IMR-90 (cell line): ENCODE measurements at places on chromosomes 1 and 21. TPM values are rescaled to one million over a fixed set of nuclear protein-coding genes. Genes with fewer than 3 reads are reported as not detected.
A peak's percentile ranks its signal among the peaks of the same experiment; 100 is the strongest.

GRCh38 chr1:50491142-50491541 is 67.9 kb upstream of the DMRTA2 start:
- no peak for DNase-seq

DNA sequence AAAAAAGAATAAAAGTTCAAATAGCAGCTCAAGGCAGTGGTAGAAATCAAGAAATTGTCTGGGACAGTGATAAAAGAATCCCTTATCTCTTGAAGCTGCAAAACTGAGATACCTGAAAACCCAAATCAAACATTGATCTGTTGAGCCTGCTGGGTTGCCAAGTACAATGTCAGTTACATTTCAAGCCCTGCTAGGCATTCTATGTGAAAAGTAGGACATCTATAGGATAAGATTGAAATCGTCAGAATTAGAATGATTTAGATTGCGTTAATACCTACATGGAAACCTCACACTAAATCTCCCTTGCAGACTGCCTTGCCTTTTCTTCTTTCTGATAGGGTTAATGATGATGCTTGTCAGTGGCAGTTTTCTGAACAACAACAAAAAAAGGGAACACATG is 1684.4 kb upstream of the B3GALT2 start:
- no peak for DNase-seq

- DNase-seq = peak; percentile 31
Measured at GRCh38 chr1:228455715-228456114, 31.5 kb upstream of the RNF187 start.

DNA sequence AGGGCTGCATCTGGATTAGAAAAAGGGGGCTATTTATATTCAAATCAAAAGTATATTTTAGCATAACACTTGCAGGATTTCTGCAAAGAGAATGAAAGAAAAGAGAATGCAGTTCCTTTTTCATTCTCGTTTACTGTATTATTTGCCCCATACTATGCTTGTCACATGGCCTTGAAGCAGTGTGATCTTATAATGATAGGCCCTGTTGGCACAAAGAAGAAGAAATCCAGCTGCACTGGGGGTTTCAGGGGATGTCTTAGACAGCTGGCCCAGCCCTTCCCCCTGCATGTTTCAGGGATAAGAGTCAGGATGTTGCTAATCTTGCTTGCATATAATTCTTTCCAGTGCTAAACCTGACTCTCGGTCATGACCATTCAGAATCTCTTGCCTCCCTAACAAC is 369.5 kb downstream of the SEC16B start:
- no peak for DNase-seq

DNA sequence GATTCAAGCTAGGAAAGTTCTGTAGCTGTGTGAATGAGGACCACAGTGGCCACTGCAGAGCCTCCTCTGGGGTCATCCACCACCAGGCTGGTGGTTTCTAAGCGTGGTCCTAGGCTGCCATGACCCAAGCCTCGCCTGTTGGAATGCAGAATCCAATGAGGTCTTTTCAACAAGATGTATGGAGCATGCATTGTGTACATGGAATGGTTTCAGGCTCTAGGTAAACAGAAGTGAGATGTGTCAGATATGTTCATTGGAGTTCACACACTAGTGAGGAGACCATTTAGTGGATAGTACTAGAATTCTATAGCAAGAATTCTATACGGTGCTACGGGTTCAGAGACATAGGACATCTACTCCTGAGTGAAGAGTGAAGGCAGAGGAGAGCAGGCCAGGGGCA is 10.7 kb downstream of the RNU5D-1 start:
- no peak for DNase-seq

GRCh38 chr1:160954158-160955104 is at the start of gene ITLN2:
Gene ITLN2, minus strand, starts transcription at chr1:160954809. Its CDS starts 68 bp downstream, at chr1:160954741.
- DNase-seq = peak; percentile 14

DNA sequence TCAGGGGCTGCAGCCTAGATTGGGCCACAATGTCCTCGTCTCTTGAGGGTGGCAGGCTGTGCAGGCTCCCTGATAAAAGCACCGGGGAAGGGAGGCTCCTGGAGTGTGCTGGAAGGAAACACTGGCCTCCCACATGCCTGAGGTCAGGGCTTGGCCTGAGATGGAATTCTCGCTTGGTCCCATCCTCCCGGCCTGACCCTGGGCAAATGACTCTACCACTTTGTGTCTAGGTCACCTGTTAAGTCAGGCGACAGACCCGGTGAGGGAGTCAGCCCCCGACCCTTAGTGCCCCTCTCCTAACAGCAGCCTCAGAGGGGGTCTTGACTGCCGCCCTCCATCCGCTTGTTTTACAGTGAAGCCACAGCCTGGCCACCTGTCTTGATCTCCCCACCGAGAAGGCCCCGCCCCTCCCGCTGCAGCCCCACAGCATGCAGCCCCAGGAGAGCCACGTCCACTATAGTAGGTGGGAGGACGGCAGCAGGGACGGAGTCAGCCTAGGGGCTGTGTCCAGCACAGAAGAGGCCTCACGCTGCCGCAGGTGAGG is 2.5 kb downstream of the SMIM1 start:
- DNase-seq = no peak

GRCh38 chr1:84889437-84889836 is 3.6 kb downstream of the LPAR3 start:
- no peak for DNase-seq

Gene TSPAN1
- 0.82 and 0.89 TPM in 2 replicates for polyA plus RNA-seq

Gene SSR2
- 952 and 1,264 TPM in 2 replicates for polyA plus RNA-seq

Gene CYP2J2
- 0.09 TPM in 1 of 2 replicates, not detected in the other for polyA plus RNA-seq

Gene IFI16
- 59.2 and 65.3 TPM in 2 replicates for polyA plus RNA-seq

Gene AKR7A3
- 0.62 and 0.66 TPM in 2 replicates for polyA plus RNA-seq
